ENCODE measurements at places on chromosomes 5 and 9.

DNA sequence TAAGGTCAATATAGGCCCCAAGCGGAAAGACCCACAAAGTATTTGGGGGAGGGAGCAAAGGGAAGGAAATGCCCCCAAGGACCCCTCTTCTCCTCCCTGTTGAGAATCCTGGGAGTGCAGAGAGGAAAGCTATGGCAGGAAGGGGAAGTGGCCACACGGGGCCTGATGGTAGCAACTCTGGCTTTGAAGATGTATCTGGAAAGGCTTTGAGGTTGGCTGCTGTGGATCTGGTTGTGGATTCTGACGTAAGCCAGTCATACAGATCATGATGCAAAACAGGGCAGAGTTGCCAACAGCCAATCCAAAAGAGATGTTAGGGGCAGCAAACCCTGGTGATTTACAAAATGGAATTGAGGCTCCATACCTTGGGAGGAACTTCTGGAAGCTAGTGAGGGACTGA is 108.8 kb downstream of the PRKACG start:
- no peak for DNase-seq

DNA sequence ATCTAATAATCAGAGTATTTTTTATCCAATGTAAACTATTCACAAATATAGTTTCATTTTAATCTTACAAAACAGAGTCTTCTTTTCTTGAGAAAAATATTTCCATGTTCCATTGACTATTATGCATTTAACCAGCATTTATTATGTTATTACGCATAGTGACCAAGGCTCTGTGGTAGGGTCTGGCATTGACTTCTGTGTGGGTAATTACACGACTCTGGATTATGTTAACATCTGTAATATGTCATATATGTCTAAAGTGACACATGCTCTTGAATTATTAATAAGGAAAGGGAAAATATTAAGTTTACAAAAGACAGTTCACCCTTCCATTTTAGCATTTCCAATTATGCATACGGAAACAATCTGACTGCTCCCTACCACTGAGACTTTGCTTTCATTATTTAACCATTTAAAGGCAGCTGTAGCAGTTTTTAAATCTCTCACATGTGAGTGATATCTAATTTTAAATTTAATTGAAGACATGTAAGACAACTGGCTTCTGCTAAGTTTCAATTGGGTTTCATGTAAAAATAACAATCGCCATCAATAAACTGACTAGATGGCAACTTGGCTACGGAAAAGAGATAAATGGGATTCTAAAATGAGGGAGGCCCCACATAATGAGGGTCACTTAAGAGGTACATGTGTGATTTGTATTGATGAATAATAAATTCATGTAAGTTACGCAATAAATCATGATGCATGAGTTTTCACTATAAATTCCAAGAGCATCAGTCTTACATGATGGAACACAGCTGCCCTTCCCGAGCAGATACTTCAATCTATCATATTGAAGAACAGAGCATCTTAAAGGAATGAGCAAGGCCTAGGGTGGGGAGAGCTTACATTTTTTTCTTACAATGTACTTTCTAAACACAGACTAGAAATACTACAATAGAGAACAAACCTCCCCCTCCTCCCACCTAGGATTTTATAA is 1056.8 kb downstream of the MAT2B start:
- DNase-seq, result no peak

DNA sequence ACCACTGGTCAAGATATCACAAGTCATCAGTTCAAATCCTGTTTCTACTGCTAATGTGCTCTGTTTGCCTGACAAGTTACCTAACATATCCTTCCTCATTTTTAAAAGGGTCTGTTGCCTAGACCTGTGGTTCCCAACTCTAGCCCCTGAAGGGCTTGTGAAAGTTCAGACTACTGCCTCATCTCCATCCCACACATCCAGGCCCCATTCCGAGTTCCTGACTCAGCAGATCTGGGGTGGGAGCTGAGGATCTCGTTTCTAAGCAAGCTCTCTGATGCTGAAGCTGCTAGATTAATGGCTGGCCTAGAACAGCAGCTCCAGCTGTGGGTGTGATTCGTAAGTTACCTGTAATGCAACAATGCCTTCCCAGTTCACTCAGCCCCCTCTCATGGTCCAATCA is 32.5 kb downstream of the S1PR3 start:
- DNase-seq, result no peak

DNA sequence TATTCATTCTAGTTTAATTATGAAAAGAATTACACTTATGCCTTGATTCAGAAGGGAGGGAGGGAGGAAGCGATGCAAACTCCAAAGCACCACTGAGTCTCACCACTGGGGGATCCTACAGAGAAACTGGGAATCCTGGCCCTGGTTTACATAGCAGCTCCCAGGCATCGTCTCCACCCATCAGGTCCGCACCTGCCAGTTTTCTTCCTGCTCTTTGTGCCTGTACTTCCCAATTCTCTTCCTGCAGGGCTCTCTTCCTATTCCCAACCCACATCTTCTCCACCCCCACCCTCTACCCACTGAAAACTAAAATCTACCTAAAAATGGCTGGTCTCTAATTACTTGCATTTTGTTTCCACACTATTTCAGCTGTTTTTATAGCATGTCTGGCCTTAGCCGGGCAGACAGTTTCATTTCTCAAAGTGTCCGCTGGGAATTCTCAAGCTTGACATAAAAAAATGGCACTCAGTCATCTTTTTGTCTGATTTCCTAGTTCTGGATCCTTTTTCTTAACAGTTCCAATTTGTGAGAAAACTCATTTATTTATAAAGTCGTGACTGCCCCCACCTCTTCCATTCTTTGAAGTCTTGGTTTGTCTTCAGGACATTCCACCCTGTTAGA is 1.6 kb upstream of the TNIP1 start:
- peak; percentile 71 for DNase-seq

DNA sequence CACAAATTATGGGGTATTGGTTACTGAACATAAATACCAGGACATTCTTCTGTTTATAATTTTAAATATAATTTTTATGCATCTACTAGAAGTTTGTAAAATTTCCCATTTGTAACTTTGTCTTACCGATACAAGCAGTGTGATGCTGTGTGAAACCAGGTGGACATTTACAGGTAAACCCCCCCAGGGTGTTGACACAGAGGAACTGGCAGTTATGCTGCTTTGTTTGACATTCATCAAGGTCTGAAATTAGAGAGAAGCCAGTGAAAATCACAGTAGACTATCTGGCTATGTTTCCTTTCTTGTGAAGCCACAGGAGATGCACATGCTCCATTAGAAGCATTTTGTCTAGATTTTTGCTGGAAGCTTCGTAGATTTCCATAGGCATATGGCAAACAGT is 190.9 kb downstream of the SLC12A2 start:
- no peak for DNase-seq

- no peak for DNase-seq
Measured at GRCh38 chr5:57033503-57033902, 81.6 kb upstream of the MIER3 start.

- peak; percentile 90 for DNase-seq
Measured at GRCh38 chr5:170552621-170553115, 48.8 kb downstream of the KCNIP1 start.

GRCh38 chr5:60546207-60546606 is 153.8 kb downstream of the DEPDC1B start:
- DNase-seq, result no peak

- DNase-seq, result no peak
Measured at GRCh38 chr9:749716-750115, 91.8 kb upstream of the DMRT1 start.

GRCh38 chr5:174229068-174229467 is 183.6 kb downstream of the NSG2 start:
- DNase-seq, result no peak

DNA sequence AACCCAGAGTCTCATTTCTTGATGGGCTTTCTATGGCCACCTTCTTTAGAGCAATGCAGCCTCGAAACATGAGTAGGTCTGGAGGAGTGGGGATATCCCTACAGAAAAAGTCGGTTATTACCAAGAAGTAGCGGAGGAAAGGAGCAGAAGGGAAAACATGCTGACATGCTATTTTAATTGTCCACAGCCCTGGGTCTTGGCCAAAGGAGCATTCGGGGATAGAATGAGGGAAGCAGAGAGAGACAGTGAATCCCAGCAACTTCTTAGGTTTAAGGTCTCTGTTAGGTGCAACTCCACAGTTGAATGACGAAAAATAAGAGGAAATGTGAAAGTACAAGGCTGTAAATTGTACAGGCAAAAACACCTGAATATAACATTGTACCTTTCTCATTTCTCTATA is 506.7 kb upstream of the CDH18 start:
- DNase-seq, result no peak

DNA sequence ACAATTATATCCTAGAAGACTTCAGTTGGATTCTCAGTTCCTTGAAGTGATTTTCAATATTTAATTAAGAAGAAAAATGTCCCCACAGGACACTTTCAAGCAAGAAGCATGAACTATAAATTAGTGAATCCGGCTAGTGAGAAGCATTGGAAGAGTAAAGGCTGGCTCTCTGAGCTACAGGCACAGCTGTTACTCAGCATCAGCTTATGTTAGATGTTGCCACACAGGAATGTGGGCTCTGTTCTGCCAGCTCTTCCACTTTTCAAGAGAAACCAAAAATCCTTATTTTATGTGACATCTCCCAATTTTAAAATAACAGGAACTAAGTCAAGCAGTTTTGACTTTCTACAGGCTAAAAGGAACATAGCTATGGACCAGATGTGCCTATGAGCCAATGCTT is 14.9 kb downstream of the ZNF474 start:
- DNase-seq, result no peak

GRCh38 chr5:2441495-2442180 is 309.8 kb downstream of the IRX2 start:
- no peak for DNase-seq

DNA sequence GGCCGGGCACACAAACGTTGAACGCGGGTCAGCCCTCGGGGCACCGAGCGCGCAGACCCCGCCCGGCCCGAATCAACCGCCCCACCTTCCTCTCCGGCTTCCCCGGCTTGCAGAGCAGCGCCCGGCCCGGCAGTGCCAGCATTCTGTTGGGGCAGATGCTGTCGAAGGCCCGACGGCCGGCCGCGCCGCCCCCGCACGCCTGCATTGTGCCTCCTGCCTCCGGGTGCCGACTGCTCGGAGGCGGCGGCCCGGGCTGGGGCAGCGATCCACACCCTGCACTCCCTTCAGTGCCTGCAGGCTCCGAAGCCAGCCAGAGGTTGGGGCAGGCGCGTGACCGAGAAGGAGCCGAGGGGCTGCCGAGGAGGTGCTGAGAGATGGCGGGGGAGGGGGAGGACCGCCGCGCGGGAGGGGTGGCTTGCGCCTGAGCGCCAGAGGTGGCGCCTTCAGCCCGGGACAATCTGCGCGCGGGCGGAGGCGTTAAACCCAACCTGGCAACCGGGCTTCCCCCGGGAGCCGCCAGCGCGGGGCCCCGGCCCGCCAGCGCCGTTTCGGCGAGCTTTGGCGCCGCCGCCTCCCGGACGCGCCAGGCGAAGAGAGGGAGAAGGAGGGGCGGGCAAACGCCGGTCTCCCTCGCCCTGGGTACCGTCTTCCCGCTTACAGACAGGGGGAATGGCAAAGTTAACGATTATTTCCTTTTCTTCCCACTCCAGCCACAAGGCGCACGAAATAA is at the start of gene MCIDAS:
MCIDAS (minus strand) TSS at position 382 of the 730 bp plus-strand sequence; CDS start at position 205, 177 bp downstream.
- DNase-seq, result peak; percentile 73

GRCh38 chr5:132253008-132253441 is 4.5 kb upstream of the PDLIM4 start:
- no peak for DNase-seq

DNA sequence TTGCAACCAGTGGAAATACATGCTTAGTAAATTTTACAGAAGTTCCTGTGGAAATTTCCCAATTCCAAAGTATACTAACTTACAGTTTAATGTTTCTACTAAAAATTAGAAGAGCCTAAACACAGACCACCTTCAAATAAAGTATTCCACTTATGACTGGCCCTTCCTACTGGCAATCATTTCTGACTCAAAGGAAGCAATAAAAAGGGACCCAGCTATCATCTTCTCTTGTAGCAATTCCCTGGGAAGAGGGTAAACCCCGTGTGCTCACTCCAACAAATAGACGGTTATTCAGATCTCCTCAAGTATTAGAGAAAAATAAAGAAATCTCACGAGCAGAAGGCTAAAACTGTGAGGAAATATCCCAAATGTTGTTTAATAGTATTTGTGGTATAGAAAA is 43.3 kb downstream of the GOLPH3 start:
- no peak for DNase-seq

GRCh38 chr9:127081250-127082185 is 40.9 kb downstream of the ANGPTL2 start:
- DNase-seq, result no peak

DNA sequence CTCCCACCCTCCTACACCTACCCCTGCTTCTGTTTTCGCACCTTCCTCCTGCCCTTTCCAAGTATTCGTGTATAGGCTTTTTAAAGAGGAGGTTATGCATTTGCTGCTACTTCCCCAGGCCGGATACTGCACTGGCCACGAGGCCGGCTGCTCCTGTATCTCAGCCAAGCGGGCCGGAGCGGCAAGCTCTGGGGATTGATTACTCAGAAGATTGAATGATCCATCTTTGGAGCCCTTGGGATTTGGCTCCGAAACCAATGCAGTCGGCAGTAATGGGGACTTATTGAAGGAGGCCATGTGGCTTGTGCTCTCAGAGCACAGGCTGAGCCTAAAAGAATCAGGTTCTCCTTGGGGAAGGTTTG is 405.3 kb downstream of the TLE4 start:
- DNase-seq, result peak; percentile 72

DNA sequence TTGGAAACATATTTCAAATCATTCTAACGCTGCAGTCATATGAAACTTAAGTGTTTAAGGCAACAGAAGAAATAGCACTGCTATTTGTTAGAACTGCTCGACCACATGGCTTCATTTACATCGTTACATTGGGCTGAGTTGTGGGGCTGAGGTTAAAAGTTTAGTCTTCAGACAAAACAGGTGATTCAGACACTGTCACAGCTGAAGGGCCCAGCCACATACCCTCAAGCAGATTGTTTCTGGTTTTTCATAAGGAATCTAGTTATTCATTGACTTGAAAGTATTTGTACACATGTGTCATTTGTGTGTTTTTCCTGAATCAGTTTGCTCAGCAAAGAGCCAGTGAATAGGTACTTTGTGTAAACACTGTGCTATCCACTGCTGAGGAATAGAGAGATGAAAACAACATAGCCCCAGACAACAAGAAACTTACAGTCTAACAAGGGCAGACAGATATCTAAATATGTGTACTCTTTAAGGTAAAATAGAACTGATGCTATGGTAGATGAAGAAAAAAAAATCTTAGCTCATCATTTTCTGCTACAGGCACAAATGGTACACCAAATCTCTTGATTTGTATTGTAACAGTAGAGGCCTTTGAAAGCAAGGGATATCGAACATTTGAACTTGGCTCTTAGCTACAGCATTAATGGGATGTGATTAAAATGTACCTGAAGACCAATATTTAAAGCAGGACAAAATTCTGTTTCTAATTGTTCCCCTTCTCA is 357.6 kb upstream of the RPS23 start:
- no peak for DNase-seq

- DNase-seq, result no peak
Measured at GRCh38 chr5:127064253-127064840, 9.0 kb downstream of the C5orf63 start.

DNA sequence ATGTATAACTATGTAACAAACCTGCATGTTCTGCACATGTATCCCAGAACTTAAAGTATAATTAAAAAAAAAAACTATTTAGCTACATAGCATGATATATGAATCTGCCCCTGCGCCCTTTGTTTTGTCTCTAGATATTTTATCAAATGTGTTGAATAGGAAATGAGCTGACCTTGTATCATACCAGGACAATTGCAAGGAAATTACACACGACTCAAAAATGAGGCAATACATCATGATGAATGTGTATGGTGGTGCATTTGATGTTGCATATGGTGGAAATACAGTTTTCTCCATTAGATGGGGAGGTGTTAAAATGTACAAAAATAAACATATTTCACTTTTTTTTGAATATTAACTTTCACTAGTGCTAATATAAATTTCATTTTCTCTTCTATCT is 28.6 kb upstream of the CEP78 start:
- DNase-seq, result no peak
